A549 (cell line): ENCODE measurements at places on chromosomes 2 and 18. TPM values are rescaled to one million over a fixed set of nuclear protein-coding genes. Genes with fewer than 3 reads are reported as not detected.

The SELENOI gene
- 16.4 to 18.2 TPM (median 17.9 TPM) in 3 replicates for polyA plus RNA-seq

The CHRND gene
- not detected in 3 replicates for polyA plus RNA-seq

DNA sequence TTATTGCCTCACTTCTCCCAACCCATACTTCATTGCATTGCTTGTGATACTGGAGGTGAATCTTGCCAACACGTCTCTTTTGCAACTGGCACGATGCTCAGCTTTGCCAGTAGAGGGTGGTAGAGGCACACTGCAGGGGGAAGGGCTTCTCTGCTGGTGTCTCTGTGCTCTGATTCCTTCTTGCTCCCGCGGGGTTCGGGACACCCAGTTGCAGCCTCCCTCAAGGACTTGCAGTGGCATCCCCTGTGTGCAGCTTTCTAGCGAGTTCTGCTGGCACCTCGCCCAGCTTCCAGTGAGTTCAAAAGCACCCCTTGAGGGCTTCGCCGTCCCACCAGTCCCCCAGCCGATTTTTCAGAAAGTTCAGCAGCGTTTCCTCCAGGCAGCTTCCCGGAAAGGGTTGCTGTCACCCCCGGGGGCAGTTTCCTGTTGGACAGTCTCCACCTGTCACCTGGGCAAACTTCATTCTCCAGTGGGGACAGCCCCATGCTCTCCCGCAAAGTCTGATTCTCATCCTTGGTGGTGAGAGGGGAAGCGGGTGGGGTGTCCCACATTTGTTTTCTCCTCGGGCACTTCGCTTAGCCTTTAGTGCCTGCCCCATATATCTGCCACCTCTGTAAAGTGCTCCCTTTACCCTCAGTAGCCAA lies 35.4 kb upstream of the EN1 start:
- peak; percentile 34 for DNase-seq

DNA sequence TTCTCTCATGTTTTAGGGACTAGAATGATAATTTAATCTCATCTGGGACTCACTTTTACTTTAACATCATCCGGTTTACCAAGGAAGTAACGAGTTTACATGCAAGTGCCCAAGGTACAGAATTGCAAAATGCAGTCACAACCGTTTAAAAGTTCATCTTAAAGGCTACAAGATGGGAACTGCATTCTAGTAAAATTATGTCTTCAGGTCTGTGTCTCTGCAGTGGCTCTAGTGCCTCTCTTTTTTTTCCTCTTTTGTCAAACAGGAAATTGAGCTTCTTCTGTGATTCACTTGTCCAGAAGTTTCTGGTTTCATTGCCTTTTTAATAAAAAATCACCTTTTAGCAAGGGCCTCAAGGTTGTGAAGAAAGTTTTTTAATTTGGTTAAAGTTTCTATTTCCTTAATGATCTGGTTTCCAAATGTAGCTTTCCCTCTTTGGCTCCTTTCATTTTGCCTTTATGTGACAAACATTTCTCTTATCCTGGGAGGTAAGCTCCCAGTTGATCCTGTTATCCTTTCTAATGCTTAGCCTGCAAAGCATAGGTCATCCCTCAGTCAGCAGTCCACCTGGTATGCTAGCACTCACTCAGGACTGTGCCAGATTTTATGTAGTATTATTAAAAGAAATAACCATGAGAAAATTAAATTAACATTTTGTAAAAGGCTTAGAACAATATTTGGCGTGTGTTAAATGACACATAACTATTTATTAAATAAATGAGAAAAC lies 2.4 kb downstream of the GLS start:
- DNase-seq: no peak

DNA sequence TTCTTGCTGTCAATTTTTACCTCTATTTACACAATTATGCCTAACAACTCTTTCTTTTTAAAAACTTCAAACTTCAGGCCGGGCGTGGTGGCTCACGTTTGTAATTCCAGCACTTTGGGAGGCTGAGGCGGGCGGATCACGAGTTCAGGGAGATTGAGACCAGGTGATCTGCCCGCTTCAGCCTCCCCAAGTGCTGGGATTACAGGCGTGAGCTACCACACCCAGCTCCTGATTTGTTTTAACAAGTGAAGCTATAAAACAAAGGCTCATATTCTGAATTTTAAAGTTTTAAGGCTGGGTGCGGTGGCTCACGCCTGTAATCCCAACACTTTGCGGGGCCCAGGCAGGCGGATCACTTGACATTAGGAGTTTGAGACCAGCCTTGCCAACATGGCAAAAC lies 15.5 kb downstream of the PTPN2 start:
- no peak for DNase-seq

- no peak for DNase-seq
Measured at GRCh38 chr2:241849616-241850543, 8.8 kb downstream of the PDCD1 start.

GRCh38 chr18:54822872-54823845 lies 5.1 kb upstream of the RAB27B start:
- DNase-seq: peak; percentile 65

GRCh38 chr2:65367524-65367923 lies 64.9 kb downstream of the SPRED2 start:
- peak; percentile 69 for DNase-seq

DNA sequence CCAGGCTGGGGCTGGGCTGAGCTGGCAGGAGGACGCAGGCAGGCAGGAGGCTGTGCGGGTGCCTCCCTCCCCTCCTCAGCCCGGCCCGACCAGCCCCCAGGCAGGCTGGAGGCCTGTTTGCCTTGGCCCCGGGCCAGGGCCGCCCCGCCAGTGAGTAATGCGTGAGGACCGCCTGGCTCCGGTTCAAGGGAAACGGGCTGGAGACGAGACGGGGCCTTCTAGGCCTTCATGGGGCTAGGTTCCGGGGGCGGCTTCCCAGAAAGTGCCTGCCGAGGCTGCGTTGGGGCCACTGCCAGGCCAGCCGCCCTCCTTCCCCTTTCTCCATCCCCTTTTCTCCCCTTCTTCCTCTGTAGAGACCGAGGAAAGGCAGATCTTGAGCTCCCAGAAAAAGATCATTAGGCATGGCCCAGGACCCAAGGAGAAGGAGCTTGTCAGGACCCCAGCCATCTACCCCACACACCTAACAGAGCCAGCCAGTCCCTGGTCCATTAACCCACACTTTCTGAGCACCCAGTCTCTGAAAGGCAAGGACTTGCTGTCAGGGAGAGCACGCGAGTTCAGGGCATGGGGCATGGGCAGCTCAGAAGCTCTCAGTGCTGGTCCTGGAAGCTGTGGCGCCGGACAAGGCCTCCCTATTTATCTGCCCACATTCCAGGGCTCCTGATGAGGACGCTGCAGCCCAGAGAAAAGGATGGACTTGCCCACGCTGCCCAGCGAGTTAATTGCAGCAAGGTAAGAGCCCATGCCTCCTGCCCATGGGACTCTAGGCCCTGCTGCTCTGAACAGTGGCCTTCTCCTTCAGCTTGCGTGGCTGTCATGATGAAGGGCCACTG lies 48.5 kb downstream of the SMAD7 start:
- peak; percentile 52 for DNase-seq
